ENCODE measurements at places on chromosomes 7 and 10.

GRCh38 chr7:17672783-17673182 lies 267.5 kb downstream of the SNX13 start:
- DNase-seq, result no peak

GRCh38 chr10:102118867-102119266 lies 1.3 kb downstream of the LDB1 start:
- DNase-seq, result peak; percentile 35

DNA sequence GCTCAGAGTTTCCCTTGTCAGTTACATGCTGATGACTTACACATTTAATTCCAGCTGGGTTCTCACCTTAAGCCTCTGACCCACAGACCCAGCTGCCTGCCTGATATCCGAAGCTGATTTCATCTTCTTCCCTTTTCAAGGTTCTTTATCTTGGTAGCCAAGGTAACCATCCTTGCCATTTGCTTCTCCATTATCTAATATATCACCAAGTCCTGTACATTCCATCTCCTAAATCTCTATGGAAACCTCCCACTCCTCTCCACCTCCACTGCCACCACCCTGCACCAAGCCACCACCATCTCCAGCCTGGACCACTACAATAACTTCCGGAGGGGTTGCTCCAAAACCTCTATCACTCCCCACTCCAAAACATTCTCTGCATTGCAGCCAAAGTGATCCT lies 19.9 kb downstream of the SCRN1 start:
- DNase-seq, result no peak

GRCh38 chr7:19585761-19586160 lies 123.1 kb downstream of the POLR1F start:
- no peak for DNase-seq

GRCh38 chr10:283916-284356 lies 148.7 kb downstream of the ZMYND11 start:
- no peak for DNase-seq

DNA sequence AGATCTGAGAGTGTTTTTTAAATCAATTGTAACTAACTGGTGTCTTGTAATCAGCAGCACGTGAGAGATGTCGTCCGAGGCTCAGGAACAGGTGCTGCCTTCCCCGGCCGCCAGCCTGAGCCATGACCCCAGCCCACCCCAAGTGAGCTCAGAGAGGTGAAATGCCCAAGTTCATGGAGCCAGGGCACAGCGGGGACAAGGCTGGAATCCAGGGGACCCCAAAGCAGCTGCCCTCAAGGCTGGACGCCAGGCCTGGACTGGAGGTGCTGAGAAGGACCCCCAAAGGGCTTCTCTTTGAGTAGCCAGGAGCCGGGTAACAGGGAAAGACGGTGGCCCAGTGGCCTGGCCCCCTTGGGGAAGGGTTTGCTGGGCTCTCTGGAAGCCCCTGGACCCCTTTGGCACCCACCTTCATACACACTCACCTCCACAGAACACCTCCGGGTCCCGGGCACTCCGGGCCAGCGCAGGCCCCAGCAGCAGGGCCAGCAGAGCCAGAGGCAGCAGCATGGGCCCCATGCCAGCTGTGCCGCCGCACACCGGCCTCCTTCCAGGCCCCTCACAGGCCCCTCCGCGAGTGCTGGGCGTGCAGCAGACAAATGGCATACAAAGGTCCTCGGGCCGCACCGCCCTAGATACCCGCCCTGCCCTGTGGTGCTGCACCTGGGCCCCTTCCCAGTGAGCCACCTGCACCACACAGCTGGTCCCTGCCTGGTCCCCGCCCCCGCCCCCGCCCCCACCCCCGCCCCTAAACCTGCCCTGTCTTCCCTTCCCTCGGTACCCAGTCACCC lies 24.0 kb upstream of the CNPY1 start:
- DNase-seq, result no peak

- DNase-seq, result peak; percentile 51
Measured at GRCh38 chr10:125008689-125009638, 67.0 kb downstream of the ZRANB1 start.

GRCh38 chr7:153852261-153852660 lies 199.9 kb upstream of the DPP6 start:
- no peak for DNase-seq
